Heart left ventricle (tissue), 16 donors: ENCODE measurements at places on chromosomes 13 and 19. TPM values are rescaled to one million over a fixed set of nuclear protein-coding genes. Genes with fewer than 3 reads are reported as not detected.

ITGBL1 gene
- total RNA-seq, result 3.8 TPM

GRCh38 chr13:113142876-113143275, 15.6 kb upstream of the PROZ start:
- no peak for DNase-seq

ONECUT3 gene
- not detected for total RNA-seq

DNA sequence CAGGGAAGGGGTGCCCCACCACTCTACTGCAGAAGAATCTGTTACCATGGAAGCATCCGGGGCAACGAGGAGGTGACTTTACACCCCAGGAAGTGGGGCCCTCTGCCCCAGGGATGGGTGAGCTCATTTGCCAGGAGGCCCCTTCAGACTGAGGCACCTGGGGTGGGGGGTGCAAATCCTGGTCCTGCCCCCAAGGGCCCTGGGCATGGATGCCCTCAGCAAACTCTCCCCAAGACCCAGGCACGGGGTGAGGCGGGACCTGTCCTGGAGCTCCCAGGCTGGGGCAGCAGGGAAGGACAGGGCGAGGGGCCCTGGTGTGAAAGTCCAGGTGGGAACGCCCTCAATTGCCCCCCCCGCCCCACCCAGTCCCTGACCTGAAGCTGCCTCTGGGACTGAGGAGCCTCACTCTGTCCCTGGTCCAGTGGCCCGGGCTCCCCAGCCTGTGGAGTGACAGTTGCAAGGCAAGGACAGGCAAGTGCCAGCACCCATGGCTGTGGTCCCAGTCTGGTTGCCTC, 52.5 kb downstream of the C1QTNF9 start:
- no peak for DNase-seq

SIGLEC11 gene
- 1.1 TPM for total RNA-seq
